Activated CD4-positive, alpha-beta T cell treated with anti-CD3 and anti-CD28 coated beads, Interleukin-2, amount 50 U/mL, for 1 hour (primary cell): ENCODE measurements at places on chromosomes 3 and 15.

DNA sequence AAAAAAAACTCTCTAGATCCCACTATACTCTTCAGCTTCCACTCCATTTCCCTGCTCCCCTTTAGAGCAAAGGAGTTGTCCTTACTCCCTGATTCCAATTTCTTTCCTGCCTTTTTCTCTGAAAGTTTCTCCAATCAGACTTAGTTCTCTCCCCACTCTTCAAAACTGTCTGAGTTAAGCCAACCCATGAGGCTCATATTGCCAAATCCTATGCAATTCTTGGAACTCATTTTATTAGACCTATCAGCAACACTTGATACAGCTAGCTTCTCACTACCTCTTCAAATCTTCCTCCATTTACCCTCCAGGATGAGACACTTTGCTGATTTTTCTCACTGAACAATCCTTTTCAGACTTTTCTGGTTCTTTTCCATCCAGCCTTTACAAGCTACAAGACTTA is 233.1 kb downstream of the THRB start:
- DNase-seq = no peak

GRCh38 chr15:44435893-44436667 is 8.7 kb downstream of the CTDSPL2 start:
- no peak for DNase-seq

- no peak for DNase-seq
Measured at GRCh38 chr15:35071106-35071505, 14.0 kb downstream of the NANOGP8 start.

- DNase-seq = no peak
Measured at GRCh38 chr3:83513051-83513450, 1445.7 kb upstream of the CADM2 start.

GRCh38 chr3:28726840-28727239 is 378.2 kb upstream of the AZI2 start:
- DNase-seq = no peak
